ENCODE measurements at places on chromosomes 6 and 20.

DNA sequence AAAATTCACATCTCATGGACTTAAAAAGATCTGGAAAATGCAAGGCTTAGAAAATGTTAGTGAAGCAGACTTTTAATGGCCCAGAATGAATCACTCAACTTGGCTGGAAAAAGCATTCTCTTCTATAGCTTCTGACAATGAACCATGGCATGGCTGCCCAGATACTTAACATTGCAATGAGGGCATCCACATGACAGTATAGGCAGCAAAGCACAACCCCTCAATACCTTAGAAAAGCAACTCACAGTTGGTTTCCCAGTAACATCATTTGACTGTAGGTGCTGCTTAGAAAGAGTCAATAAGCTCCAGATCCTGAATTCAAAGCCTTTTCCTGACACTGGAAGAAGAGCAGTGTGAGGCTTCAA is 155.8 kb downstream of the EYA4 start:
- no peak for DNase-seq

- DNase-seq = no peak
Observed at GRCh38 chr6:43622541-43622940, 6.5 kb downstream of the GTPBP2 start.

DNA sequence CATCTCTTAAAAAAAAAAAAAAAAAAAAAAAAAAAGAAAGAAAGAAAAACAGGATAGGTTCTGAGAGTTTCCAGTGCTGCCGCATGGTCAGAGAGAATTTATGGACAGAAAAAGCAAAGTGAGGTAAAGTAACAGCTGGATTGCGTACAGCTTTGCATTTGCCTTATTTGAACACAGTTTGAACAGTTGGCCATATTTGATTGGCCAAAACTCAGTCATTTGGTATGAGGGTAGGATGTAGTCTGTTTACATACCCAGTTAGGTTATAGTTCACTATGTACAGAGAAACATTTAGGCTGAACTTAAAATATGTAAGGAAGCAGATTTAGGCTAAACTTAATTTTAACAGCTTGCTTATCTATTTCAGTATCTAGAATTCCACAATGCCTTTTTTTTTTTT is 17.5 kb upstream of the L3MBTL1 start:
- DNase-seq = no peak

DNA sequence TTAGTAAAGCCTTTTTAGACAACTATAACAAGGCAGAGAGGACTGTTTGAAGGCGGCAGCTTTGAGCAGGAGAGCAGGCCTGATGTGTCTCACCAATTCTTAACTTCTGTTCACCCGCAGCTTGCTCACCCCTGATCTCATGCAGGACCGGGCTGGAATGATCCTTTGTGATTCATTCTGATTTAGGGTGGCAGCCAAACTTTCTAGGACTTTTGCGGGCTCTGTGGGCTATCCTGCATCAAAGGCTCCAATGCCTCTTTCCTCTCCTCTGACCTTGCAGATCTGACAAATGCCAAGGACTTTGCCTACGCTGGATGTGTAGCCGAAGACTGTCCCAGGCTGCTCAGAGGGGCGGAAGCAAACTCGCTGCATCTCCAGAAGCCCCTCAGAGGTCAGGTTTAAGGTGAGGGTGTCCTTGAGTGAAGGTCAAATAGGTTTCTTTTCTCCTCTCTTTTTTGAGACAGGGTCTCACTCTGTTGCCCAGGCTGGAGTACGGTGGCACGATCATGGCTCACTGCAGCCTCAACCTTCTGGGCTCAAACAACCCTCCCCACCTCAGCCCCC is 72.3 kb downstream of the VEGFA start:
- peak; percentile 45 for DNase-seq

- peak; percentile 11 for DNase-seq
Observed at GRCh38 chr20:57560554-57561355, at the start of gene PCK1. Gene PCK1 (plus strand): TSS chr20:57561110. CDS start chr20:57561412, 302 bp downstream.

GRCh38 chr6:95248499-95248898 is 328.8 kb upstream of the MANEA start:
- no peak for DNase-seq

- DNase-seq = peak; percentile 74
Observed at GRCh38 chr6:139644821-139645220, 270.4 kb upstream of the CITED2 start.

DNA sequence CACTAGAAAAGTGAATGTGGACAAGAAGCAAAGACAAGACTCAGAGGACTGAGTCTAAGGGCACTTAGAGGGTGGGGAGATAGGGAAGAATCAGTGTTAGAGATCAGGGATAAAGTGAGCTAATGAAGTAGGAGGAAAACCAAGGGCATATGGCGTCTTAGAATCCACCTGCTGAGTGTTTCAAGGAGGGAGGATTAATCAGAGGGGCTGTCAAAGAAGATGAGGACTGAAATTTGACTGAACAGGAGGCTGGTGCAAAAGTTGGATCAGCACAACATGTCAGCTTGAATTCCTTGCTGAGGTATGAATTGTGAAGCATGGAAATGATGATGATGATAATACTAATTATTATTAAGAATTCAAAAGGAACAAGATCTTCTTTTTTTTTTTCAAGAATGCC is 39.4 kb downstream of the PLCB4 start:
- no peak for DNase-seq

GRCh38 chr6:16057446-16057845 is 71.4 kb upstream of the MYLIP start:
- DNase-seq = no peak

- no peak for DNase-seq
Observed at GRCh38 chr20:37389844-37390275, 43.9 kb downstream of the SRC start.

GRCh38 chr6:70725817-70726415 is 58.2 kb downstream of the SMAP1 start:
- DNase-seq = peak; percentile 24

- peak; percentile 18 for DNase-seq
Observed at GRCh38 chr20:31547720-31548298, 33.6 kb downstream of the HM13 start.

DNA sequence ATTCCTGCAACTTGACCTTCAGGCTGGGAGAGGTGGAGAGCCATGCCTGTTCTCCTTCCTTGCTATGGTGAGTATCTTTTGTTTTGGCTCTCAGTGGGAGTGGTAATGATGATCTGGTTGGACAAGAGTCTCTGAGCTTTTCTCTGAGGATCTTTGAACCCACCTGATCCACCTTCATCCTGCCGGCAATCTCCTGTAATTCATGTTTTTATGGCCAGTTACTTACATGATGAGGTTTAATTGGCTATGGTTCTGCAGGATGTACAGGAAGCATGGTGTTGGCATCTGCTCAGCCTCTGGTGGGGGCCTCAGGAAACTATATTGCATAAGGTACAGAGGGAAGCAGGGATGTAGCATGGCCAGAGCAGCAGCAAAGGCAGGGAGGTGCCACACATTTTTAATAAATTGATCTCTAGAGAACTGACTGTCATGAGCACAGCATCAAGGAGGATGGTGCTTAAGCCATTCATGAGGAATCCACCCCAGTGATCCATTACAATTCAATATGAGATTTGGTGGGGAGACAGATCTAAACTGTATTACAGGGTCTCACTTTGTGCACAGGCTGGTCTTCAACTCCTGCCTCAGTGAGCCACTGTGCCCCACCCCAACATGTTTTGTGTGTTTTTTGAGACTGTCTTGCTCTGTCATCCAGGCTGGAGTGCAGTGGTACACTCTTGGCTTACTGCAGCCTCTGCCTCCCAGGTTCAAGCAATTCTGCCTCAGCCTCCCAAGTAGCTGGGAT is 10.0 kb downstream of the HSPA1B start:
- DNase-seq = peak; percentile 42
